ENCODE measurements at places on chromosomes 2 and 18.

GRCh38 chr2:224694502-224694901 lies 21.7 kb downstream of the CCDC195 start:
- DNase-seq, result no peak

DNA sequence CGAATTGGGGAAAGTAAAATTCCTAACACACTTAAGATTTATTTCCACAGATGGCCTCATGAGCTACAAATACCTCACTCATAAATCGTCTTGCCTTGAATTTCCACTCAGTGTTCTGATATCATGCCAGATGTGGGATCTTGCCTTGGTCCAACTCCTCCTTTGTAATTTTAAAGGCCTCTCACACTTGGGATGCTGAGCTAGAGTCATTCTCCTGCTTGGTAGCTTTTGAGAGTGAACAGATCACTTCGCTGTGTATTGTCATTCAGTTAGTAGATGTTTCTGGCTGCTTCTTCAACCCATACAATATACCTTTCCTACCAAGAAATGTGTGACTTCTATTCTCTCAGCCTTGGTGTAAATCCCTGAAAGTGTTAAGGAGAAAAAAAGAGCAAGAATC lies 309.2 kb downstream of the NRXN1 start:
- DNase-seq, result no peak

GRCh38 chr2:136117909-136118818 lies at the start of gene CXCR4:
CXCR4 (minus strand) TSS chr2:136118149; CDS start chr2:136118060, 89 bp downstream.
- DNase-seq, result no peak

- DNase-seq, result no peak
These were observed 109.2 kb upstream of the MGAT5 start for GRCh38 chr2:134144651-134145050.

DNA sequence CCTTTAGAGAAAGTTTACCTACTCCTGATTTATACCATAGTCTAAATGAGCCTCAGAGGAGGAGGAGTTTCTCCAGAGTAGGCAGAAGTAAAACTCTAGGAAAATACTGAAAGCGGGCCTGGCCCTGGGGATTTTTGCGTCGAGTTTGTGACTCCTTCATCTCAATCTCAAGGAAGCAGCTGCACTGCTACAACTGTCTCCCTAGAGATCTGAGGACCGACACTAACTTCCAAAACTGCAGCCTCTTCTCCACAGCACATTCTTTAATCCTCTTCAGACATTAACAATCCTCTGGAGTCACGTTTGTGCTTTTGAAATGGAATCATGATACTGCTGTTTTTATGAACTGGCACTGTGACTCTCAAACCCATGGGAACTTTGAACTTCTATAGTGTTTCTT lies 281.4 kb downstream of the KCNS3 start:
- no peak for DNase-seq

- DNase-seq, result no peak
These were observed 48.8 kb downstream of the SLC66A2 start for GRCh38 chr18:79902640-79903039.

GRCh38 chr2:216474925-216475670 lies 23.5 kb upstream of the RPL37A start:
- no peak for DNase-seq

DNA sequence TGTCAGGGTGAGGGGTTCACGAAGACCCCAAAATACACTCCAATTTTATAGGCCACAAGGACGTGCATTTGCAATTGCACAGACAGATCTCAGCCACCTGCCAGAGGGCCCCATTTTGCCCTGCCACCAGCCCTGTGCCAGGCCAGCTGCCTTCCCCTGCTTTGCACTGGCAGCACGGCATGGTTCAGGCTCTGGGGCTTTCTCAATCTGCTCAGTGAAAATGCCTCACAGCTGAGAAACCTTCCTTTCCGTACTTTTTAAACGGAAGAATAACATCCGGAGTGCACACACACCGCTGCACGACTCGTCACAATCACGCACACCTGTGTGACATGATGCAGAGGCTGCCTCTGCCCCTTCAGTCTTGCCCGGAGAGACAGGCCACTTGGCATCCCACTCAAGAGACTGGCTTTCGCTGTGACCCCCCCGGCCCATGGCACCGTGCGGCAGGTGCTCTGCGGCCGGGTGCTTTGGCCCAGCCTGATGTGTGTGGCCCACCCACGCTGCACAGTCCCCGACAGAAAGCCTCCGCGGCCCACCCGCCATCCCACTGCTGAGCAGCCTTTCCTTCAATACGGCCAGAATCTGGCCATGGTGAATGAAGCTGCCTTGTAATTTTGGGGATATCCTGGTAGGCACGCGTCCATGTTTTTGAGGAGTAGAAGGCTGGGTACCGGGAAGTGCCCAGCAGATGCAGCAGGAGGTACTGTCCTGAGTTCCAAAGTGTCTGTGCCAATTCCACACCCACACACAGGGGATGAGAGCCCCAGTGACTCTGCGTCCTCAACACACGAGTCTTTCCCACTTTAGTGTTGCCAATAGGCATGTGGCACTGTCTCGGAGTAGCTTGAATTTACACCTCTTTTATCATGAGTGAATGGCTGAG lies 88.8 kb downstream of the USP40 start:
- DNase-seq, result no peak

GRCh38 chr2:1935476-1935875 lies 191.2 kb upstream of the PXDN start:
- no peak for DNase-seq

GRCh38 chr2:118830118-118830517 lies 17.3 kb downstream of the EN1 start:
- no peak for DNase-seq

- DNase-seq, result no peak
These were observed 77.9 kb upstream of the PHLPP1 start for GRCh38 chr18:62637403-62637802.

DNA sequence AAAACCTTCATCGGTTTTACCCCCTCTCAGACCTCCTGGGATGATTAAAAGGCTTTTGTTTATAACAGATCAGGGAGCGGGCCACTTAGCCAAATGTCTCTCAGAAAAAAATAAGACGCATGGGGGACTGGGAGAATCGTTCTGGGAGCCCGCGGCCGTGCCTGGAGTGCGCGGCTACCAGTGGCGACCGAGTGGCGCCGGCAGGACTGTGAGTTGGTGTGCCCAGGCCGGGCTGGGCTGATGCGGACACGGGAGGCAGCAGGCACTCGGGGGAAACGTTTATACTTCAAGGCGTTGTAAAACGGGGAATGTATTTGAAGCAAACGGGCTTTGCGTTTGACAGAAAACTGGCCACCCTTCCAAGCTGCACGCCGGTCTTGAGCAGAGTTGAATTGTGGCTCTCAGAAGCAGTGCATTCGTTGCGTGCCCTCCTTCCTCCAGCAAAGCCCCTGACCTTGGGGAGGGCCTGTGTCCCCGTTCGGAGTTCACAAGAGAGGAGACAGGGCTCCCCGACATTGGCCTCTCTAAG lies 4.7 kb upstream of the HOXD10 start:
- no peak for DNase-seq

GRCh38 chr18:8685141-8685913 lies 20.0 kb upstream of the MTCL1 start:
- DNase-seq, result no peak

DNA sequence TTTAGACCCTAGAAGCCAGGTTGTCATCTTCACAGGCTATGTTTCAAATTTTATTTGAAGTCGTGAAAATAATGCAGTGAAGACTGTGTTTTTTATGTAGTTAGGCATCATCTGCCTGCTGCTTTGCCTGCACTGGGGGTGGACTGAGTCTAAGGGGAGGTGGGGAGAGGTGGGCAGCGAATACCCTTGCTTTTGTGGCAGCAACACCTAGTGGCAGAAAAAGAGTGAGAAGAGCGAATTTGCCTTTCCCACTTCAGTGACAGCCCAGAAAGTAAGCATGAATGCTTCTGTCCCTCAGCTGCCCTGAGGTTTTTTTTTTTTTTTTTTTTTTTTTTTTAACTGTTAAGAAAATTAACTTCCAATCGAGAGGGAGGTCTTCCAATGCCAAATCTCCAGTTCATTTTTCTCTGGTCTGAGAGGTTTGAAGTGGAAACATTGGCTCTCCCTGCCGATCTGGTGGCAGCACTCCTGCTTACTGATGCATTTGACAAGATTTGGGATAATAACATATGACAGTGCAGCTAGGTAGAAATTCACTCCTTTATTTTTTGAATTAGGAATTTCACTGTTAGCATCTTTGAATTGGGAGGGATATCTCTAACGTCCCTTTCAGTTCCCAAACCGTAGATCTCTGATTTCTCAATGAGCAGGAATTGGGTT lies 60.3 kb upstream of the LYPD6B start:
- DNase-seq, result no peak

DNA sequence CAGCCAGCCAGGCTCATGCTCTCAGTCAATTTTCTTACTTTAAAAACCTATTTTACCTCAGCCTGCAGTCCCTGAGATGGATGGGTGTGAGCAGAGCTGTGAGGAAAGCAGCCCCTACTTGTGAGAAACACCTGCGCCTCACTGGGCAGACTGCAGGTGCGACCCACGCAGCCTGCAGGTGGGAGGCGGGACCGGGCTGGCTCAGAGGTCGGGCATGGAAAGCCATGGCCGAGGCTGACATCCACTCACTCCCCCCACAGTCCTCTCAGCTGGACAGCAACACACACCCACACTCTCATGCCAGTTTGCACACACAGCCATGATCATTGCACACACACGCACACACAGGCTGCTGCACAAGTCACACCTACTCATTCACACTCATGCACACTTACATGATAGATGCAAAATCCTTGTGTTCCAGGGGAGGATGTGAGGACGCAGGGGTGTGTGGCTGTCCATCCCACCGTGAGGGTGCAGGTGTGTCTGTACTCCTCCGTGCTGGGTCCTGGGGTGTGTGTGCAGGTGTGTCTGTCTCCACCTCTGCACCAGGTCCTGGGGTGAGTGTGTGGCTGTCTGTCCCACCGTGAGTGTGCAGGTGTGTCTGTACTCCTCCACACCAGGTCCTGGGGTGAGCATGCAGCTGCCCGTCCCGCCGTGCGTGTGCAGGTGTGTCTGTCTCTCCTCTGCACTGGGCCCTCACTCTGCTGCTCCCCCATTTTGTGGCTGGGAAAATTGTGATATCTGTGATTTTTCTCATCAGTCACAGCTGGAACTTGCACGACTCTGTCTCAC lies 166.5 kb downstream of the RTP5 start:
- no peak for DNase-seq

DNA sequence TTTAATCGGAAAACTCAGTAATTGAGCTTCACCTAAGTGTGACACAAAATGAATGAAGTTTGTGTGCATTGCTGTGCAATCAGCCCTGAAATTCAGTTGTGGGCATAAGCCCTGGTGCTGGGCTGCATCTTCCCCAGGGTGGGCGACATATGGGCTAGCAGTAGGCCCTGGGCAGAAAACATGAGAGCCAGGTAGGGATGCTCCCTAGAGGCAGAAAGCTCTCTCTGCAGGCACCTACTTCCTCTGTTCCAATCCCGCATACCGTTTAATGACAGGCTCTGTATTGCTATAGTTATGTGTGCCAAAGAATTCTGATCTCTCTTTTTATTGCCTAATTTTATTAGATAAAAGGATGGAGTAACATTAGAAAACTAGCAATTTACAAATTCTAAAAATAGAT lies 456.7 kb downstream of the NRXN1 start:
- no peak for DNase-seq

All from RKO (cell line).